ENCODE measurements at places on chromosomes 13 and 19. TPM values are rescaled to one million over a fixed set of nuclear protein-coding genes. Genes with fewer than 3 reads are reported as not detected.

DNA sequence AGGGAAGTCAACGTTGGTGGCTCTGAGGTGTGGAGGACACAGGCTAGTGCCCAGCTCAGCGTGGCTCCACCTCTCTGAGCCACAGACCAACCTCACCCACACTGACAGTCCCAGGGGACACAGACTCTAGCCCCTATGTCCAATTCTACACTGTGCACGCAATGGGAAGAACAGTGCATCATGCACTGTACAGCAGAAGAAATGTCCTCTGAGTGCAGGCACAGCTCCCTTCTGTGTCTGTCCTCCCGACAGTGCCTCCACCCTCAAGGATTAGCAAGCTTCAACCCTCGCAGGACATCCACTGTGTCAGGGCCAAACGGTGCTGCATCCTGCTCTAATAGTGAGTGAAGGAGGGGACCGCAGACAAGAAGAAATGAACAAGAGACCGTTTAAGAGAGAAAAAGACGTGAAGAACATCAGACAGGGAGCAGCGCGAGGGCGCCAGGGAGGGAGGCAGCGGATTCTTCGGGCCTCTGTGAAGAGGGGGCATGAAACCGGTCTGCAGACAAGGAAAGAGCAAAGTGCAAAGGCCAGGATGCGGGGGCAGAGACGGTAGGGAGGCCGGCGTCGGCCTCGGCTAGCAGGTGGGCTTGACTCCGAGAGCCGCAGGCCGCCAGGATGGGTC lies 681 bp downstream of the ZNF837 start:
- no peak for DNase-seq

DNA sequence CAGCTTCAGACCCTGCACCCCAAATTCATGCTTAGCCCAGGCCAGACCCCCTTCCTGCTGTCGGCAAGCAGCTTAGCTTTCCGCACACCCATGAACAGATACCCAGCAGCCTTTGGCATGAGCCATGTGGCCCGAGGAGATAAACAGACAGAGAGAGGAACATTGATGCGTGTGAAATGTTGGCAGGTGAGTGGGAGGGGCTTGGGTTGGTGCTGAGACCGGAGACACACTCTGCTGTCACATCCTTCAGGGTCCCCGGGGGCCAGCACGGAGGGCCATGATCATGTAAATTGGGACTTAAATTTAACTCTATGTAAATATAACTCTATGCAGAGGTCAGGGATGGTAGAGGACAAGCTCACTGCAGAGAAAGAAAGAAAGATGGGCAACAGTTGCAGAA lies 1.5 kb downstream of the CD22 start:
- DNase-seq, result no peak

- no peak for DNase-seq
Measured at GRCh38 chr19:40700083-40700482, 9.6 kb upstream of the NUMBL start.

GRCh38 chr19:9786342-9786741 lies 17.8 kb upstream of the ZNF846 start:
- DNase-seq, result no peak

ZNF433 gene
- total RNA-seq, result 10.5 TPM

ATXN8OS gene
- total RNA-seq, result not detected

TEKTIP1 gene
- total RNA-seq, result not detected

GPR12 gene
- not detected for total RNA-seq

PRTN3 gene
- not detected for total RNA-seq
